ENCODE measurements at places on chromosomes 12 and 14.
A peak's percentile ranks its signal among the peaks of the same experiment; 100 is the strongest.

DNA sequence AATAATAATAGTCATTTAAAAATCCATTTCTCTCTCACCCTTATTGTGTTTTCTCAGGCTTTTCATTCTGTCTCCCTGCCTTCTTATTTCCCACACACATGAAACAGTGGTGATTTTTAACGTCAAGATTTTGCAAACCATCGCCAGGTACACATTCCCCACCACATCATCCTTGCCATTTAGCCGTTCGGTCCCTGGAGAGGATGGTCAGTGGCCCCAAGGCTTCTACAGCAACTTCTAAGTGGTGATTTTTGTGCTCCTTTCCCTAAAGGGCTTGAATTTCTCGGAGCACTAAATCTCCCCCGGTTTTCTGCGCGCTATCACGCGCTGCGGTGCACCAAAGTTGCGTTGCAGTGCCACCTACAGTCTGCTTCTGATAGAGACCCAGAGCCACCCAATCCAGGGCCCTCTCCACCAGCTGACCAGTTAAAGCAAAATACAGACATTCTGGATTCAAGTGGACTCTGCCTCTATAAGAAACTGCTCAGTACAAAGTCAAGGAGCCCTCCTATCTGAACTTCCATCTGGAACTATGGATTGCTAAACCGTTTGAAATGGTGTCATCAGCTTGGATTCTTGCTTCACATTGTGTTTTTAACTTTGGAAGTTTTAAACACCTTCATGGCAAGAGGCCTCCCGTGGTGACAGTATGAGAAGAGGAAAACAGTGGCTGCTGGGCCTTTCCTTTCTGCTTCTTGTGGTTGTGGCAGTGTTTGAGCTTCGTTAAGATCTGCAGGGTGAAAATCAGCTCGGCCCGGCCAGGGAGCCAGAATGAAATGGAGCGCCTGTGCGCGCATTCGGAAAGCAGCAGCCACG lies 234.0 kb downstream of the SPTSSA start:
- peak; percentile 83 for DNase-seq

DNA sequence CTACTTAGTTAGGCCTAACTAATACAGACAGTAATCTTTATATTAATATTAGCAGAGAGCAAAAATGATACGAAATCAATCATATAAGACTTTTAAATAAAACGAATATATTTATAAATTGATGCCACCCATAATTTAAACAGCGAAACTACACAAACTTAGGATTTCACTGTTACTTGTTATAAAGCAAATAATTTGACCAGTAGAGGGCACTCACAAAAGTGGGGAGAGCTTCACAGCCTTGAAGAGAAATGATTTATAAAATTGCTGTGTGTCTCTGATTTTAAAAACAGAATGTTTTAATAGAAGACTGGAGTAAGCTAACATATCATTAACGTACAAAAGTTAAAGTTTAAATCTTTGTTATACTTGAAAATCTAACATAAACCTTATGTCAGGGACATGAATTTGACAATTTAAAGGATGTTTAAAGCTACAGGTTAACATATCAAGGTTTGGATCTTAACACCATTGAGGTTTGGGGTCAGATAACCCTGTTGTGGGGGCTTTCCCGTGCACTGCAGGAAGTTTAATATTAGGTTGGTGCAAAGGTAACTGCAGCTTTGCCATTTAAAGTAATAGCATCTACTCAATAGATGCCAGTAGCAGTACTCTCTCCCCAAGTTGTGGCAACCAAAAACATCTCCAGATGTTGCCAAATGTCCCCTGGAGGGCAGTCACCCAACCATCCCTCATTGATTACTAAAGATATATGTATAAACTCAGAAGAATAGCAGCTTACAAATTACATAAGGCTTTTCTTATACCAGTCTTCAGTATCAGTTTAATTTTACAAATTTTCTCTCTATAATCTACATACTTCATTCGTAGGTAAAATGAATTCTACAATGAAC lies 9.3 kb downstream of the KRAS start:
- DNase-seq, result peak; percentile 14

DNA sequence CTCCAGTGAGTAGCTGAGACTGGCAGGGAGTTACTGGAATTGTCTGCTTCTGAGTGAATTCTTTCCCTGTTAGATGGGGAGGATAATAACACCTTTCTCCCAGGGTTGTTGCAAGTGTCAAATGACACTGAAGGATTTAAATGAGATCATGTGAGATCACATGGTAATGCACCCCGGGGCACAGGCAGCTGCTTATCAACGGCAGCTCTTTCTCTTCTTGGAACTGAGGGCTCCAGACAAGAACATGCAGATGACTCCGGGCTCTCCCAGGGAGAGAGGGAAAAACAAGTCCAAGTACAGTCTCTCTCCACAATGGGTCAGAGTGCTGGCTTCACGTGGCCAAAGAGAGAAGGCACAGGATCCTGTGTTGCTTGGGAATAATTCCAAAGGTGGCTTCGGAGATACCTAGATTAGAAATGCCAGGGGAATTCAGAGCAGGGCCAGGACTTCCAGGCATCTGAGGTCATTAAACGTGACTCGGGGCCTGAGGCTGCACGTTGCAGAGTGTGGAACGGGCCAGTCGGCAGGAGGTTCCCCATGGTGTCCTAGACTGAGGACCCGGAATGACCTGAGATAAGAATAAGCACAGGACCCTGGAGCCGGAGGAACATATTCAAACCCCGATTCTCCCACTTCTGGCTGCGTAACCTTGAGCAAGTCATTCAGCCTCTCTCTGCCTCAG lies 109.2 kb downstream of the PRMT8 start:
- peak; percentile 68 for DNase-seq

GRCh38 chr12:39595928-39596327 lies 23.7 kb downstream of the ABCD2 start:
- DNase-seq, result no peak

- no peak for DNase-seq
Measured at GRCh38 chr14:95185767-95186392, 28.6 kb upstream of the DICER1 start.

- DNase-seq, result no peak
Measured at GRCh38 chr14:32304296-32304695, 24.8 kb upstream of the AKAP6 start.

DNA sequence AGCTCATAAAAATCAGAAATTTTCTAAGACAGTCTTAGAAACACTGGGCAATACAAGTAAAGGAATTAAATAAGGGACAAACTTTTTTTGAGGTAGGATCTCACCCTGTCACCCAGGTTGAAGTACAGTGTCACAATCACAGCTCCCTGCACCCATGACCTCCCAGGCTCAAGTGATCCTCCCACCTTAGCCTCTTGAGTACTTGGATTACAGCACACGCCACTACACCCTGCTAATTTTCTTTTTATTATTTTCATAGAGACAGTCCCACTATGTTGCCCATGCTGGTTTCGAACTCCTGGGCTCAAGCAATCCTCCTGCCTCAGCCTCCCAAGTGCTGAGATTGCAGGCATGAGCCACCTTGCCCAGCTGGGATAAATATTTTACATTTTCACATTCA lies 90.3 kb downstream of the USP15 start:
- no peak for DNase-seq

GRCh38 chr12:101908395-101908794 lies 31.0 kb downstream of the DRAM1 start:
- DNase-seq, result no peak

GRCh38 chr12:31952418-31952817 lies 6.8 kb upstream of the RESF1 start:
- no peak for DNase-seq

DNA sequence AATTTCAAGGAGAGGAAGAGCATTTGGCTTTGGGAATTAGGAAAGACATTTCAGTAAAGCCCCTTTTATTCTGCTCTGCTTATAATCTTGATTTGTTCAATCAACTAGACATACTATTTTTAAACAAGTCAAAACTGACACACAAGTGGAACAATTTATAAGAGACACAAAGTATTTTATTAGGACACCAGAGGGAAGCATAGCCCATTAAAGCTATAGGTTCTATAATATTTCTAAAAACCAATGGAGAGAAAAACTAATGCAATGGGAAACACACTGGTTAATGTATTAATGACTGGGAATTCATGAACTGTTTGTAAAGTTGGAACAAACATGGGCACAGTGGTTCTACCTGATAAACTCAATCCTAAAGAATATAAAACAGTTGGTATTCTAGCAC lies 15.3 kb upstream of the CERS5 start:
- DNase-seq, result no peak

DNA sequence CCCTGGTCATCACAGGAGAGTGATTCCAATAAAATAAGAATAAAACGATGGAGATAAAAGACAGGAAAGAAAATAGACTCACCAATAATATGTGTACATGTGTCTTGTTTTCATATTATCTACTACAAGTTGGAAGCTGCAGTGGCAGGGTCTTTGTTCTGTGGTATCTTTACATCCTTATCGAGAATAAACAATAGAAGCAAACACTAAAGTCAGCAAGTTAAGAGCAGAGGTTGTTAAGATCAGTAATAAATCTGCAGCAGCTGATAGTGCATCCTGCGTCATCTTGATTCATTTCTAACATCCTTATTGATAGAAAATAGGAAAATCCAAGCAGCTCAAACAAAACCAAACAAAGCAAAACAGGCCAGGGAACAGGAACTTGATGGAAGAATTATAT lies 107.4 kb downstream of the RPS29 start:
- DNase-seq, result no peak

- no peak for DNase-seq
Measured at GRCh38 chr14:87461704-87462103, 531.3 kb downstream of the GALC start.

- no peak for DNase-seq
Measured at GRCh38 chr14:36477266-36477665, 42.8 kb downstream of the NKX2-1 start.

- no peak for DNase-seq
Measured at GRCh38 chr14:94795372-94795771, 25.5 kb upstream of the GSC start.

- DNase-seq, result no peak
Measured at GRCh38 chr12:56935752-56936151, 1.5 kb upstream of the SDR9C7 start.

- no peak for DNase-seq
Measured at GRCh38 chr14:76574416-76575095, 186.7 kb upstream of the VASH1 start.

DNA sequence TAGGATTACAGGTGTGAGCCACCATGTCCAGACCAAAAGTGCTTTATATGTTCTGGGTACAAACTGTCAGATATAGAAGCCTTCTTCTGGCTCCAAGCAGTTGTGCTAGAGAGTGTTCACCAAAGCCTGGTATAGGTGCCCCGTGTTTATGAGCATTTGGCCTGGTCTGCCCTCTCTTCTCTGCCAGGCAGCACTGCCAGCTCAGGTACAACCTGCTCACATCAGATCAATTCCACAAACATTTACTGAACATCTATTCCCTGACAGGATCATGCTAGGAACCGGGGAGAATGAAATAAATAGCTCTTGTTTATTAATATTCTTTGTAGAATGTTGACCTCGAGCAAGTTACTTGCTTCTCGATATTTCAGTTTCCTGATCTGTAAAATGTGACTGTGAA lies 20.0 kb upstream of the SOCS2 start:
- DNase-seq, result no peak

DNA sequence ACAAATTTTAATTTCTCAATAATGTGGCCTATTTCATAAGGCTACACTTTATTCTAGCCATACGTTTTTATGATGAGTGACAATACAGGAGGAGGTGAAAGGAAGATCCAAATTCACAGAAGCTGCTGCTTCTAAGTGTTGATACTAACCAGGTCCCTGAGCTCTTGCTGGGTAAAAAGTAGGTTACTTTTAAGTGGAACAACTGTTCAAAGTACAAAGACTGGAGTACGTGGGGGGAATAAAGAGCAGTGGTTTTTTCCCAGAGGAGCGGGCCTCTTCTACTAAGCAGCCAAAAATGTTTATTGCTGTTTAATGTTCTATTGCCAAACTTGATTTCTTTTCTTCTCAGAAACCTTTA lies 301.8 kb downstream of the AEBP2 start:
- DNase-seq, result no peak

GRCh38 chr12:117674313-117674712 lies 294.5 kb downstream of the KSR2 start:
- no peak for DNase-seq

GRCh38 chr12:81987371-81987770 lies 228.2 kb upstream of the PPFIA2 start:
- DNase-seq, result no peak

- DNase-seq, result no peak
Measured at GRCh38 chr12:116880817-116881324, 370 bp downstream of the HRK start.

DNA sequence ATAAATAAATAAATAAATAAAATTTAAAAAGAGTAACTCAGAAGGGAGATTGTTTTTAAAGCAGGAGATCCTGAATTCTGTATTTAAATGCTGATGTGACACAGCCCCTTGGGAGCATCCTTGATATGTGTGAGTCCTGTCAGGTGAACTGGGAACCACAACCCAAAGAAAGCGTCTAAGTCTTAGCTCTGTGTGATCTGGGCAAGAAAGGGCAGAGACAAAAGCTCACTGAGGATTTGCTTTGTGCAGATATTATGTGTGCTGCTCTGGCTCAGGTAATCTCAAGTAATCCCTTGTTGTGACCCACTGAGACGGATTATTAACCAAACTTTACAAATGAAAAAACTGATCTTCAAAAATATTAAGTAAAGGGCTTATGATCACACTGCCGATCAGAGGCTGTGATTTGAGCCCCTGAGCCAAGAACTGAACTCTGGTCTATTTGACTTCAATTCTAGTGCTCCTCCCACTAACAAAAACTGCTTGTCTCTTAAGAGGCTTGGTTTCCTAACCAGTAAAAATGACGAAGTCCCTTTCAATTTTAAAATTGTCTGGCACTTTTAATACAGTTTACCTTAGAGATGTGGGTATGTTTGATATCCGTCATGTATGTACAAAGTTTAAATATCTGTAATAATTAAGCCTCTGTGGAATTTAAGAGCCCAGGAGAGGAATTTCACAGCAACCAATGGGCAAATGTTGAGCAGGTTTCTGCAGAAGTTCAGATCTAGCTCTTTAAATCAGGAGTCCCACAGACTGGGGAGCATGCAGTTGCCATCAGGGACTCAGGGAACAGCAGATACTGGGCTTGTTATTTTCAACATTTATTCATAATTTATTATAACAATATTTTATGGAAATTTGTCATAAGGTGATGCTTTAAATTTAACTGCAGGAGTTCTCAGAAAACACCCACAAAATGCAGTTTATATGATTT lies 46.1 kb downstream of the CPM start:
- DNase-seq, result no peak

DNA sequence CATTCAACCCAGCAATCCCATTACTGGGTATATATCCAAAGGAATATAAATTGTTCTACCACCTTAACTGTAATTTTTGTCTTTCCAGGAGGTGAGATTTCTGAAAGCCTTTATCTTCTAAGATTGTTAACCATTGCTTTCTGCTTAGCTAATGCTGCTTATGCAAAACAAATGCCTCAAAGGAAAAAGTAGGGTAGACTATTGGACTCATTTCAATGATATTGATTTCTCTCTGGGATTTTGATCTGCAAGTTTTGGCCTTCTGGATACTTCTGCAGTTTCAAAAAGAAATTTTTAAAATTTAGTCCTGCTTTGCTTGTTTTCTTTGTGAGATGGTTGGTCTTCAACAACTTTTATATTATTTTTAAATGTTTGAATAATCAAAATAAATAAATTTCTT lies 108.6 kb downstream of the SLC38A4 start:
- no peak for DNase-seq

- DNase-seq, result no peak
Measured at GRCh38 chr12:107983756-107984472, 145.2 kb upstream of the WSCD2 start.

Measured in iPS-NIHi11 (cell line).